B cell (primary cell): ENCODE measurements at places on chromosomes 11 and 22. TPM values are rescaled to one million over a fixed set of nuclear protein-coding genes. Genes with fewer than 3 reads are reported as not detected.

GRCh38 chr11:134071306-134071705 lies 2.4 kb downstream of the JAM3 start:
- H3K27ac ChIP-seq = no peak overlapping the region
- H3K4me1 ChIP-seq = peaks cover 21% of the 10 kb centered on the region
- H3K36me3 ChIP-seq = no peaks in the 10 kb centered on the region
- H3K27me3 ChIP-seq = no peaks in the 10 kb centered on the region
- DNase-seq = no peak

- H3K36me3 ChIP-seq = no peaks in the 10 kb centered on the region
- no peaks in the 10 kb centered on the region for H3K4me1 ChIP-seq
- H3K4me3 ChIP-seq = no peak overlapping the region
- DNase-seq = no peak
These were observed 763 bp upstream of the SOX10 start for GRCh38 chr22:37985050-37985585.

DNA sequence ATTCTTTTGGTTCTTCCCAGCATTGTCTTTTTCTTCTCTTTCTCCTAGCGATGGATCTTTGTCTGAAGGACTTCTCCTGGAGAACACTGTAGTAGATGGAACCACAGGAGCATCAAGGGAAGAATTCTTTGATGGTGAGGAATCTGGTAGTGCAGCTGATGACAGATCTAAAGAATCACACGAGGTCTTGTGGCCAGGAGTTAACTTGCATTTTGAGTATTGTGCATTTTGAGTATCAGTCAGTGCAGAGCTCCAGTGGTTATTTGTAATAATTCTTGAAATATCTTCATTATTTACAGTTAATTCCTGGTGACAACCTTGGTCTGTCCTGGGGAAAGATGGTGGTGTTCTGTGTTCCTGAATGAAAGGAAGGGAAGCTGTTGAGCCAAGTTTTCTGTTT lies 14.5 kb upstream of the POGLUT3 start:
- no peaks in the 10 kb centered on the region for H3K36me3 ChIP-seq
- no peaks in the 10 kb centered on the region for H3K4me1 ChIP-seq
- H3K4me3 ChIP-seq = no peak overlapping the region
- H3K27me3 ChIP-seq = no peaks in the 10 kb centered on the region

- no peaks in the 10 kb centered on the region for H3K27me3 ChIP-seq
- no peak overlapping the region for H3K4me3 ChIP-seq
- DNase-seq = no peak
- no peak overlapping the region for H3K27ac ChIP-seq
These were observed 14.1 kb downstream of the PIK3IP1 start for GRCh38 chr22:31278151-31278621.

DNA sequence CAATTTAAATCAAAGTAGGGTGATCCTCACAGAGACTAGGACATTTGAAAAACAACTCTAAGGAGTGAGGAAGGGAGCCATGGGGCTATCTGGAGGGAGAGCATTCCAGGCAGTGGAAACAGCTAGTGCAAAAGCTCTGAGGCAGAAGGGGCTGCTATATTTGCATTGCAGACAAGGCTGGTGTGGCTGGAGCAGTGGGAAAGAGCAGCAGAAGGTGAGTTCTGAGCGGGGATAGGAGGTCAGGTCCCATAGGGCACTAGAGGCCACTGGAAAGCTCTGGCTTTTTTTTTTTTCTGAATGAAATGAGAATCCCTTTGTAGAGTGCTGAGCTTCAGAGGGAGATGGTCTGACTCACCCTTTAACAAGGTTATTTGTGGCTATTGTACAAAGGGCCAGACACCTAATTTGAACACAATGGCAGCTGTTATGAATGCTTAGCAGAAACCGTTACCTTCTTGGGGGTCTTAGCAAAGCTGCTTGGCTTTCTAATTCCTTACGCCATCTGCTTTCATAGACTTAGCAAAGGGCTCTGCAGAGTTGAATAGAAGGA lies 291.6 kb downstream of the BUD13 start:
- H3K4me3 ChIP-seq = no peak overlapping the region
- H3K27ac ChIP-seq = no peak overlapping the region
- DNase-seq = no peak
- H3K36me3 ChIP-seq = no peaks in the 10 kb centered on the region
- H3K27me3 ChIP-seq = no peaks in the 10 kb centered on the region
- H3K4me1 ChIP-seq = no peaks in the 10 kb centered on the region

DNA sequence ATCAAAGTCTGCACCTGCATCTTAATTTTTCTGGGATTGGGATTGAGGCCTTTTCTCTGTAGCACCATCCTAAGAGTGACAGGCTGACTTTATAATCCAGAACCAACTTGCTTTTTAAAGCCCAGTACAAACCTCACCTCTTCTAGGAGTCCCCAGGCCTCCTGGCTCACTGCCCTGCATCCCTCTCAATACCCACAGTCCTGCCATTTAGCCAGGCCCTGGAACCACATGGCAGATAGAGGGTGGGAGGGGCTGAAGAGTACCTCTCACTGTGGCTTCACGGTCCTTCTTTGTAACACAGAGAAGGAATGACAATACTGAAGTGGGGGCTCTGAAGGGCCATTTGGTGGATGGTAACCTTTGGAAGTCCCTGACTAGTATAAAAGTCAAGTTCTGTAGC lies 63.5 kb upstream of the PHOX2A start:
- no peaks in the 10 kb centered on the region for H3K4me1 ChIP-seq
- H3K27ac ChIP-seq = no peak overlapping the region
- no peak for DNase-seq
- H3K36me3 ChIP-seq = peaks cover 2% of the 10 kb centered on the region

GRCh38 chr11:45605051-45605450 lies 60.4 kb downstream of the CHST1 start:
- no peaks in the 10 kb centered on the region for H3K27me3 ChIP-seq
- no peak overlapping the region for H3K27ac ChIP-seq
- no peak for DNase-seq
- H3K4me1 ChIP-seq = no peaks in the 10 kb centered on the region

PKNOX2 gene
- total RNA-seq = not detected in 2 replicates

BBS1 gene
- total RNA-seq = 52.5 and 56.3 TPM in 2 replicates

CCDC134 gene
- 17.4 and 18.1 TPM in 2 replicates for total RNA-seq

UPB1 gene
- 3.8 and 4.0 TPM in 2 replicates for total RNA-seq
